ENCODE measurements at places on chromosomes 11 and 22. TPM values are rescaled to one million over a fixed set of nuclear protein-coding genes. Genes with fewer than 3 reads are reported as not detected.

The OR5P2 gene
- total RNA-seq: not detected

The FJX1 gene
- 13.9 TPM for total RNA-seq

The OR8G1 gene
- total RNA-seq: not detected

The TMEM151A gene
- total RNA-seq: under 0.01 TPM

The CNIH2 gene
- not detected for total RNA-seq

All from bladder microvascular endothelial cell (primary cell).